ENCODE measurements at places on chromosomes 13 and 19.

GRCh38 chr19:45778010-45778661 lies 4.2 kb downstream of the DMPK start:
- no peak for DNase-seq

DNA sequence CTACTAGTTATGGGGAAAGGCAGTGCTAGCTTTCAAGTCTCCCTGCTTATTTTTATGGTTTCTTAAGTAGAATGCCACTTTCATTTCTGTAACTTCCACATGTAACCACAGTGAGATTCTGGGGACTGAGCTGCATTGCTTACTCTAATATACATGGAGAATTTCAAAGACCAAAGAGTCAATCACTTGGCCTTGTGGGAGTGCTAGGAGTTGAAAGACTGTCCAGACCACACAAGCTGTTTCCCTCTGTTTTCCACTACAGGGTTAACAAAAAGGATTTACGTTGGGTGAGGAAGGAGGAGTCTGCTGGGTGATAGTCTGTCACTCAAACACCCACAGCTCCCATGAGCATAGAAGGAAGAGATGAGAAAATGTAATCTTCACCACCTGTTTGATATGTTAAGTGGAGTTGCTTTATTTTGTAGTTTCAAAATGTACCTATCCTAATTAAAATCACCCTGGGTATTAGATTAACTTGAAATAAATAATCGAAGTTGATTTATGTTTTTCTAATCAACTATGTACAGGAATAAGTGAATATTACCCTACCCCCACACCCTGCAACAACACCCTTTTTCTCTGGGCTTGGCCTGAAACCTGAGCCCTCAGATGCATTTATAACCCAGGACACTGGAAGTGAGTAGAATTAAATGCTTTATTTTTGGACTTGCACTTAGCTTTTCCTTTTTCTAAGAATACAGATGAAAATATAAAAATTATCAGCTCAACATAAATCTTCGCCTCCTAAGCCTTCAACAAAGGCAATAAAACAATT lies 225.8 kb upstream of the SLC10A2 start:
- DNase-seq: peak; percentile 72

DNA sequence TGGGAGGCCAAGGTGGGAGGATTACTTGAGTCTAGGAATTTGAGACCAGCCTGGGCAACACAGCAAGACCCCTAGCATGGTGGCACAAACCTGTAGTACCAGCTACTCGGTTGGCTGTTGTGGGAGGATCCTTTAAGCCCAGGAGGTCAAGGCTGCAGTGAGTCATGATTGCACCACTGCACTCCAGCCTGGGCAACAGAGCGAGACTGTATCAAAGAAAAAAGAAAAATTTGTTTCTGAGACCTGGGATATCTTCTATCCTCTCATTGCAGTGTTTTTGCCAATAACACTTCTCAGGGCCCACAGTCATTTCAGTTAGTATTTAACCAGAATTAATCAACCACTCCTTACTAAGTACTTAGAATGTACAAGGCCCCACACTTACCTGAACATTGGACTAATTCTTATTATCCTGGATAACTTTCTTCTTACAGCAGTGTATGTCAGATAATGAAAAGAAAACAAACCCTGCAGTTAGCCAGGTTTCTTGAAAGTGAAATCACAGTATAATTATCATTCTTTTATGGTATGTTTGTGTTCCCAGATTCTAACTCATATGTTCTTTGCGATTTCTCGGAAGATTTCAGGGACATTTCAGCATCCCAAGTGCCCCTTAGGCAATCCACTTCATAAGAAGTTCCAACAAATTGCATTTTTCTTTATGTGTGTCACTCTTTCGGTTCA lies 75.6 kb upstream of the KLF5 start:
- no peak for DNase-seq

- no peak for DNase-seq
Measured at GRCh38 chr13:98570929-98571372, 6.0 kb downstream of the STK24 start.

DNA sequence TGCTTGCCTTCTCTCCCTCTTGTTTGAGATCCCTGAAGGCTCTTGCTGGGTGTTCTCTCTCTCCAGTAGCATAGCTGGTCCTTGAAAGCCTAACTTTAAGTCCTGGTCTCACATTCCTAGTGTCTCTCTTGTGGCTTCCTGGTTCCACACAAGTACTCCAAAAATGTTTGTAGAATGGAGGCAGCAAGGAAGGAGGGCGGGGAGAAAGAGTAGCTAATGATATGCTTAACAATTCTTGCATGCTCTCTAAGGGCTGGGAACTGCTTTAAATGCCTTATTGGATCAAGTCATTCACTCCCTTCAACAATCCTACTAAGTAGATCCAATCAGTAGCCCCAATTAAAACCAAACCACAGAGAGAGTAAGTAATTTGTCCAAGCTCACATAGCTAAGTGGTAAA lies 357.3 kb downstream of the KLF5 start:
- DNase-seq: peak; percentile 90

DNA sequence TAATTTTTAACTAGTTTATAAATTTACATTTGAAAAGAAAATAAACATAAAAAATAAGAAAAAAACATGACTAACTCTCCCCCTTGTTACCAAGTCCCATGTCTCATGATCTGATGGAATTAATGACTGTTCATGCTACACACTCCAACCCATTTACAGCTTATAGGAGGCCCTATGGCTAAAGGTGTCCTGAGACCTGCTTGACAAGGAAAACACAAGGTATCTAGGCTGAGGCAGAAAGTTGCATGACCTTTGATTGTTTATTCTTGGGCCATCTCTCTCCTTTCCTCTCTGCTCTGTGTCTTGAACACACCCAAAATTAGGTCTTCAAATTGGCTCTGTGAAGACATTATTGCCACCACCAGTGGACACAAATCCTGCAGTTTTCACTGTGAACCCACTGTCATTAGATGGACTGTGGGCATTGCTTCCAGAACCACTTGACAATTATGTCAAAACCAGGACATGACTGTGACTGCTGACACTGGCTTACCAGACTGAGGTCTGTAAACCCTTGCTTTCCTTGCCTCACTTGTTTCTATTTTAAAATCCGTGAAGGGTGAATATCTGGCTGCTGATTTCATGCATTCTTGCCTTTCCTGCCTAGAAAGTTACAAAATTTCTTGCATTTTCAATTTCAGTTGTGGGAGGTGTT lies 386.5 kb upstream of the SPRY2 start:
- no peak for DNase-seq

- DNase-seq: peak; percentile 77
Measured at GRCh38 chr19:45591004-45591637, 6.5 kb upstream of the OPA3 start.

DNA sequence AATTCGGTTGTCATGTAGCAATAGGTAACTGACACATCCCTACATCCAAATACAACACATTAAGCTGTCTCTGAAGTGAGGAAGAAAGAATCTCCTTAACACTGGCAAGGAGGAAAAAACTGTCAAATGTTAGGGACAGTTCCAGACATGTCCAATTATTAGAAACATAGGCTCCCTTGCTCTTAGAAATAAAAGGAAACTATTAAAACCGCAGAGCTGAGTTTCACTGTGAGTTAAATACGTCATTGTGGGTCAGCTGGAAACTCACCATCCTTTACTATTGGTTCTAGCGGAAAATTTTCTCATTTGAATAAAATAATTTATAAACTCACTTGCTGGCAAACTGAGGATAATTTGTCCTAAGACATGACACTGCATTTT lies 40.7 kb downstream of the STARD13 start:
- no peak for DNase-seq

- no peak for DNase-seq
Measured at GRCh38 chr13:30712536-30713532, 22.5 kb upstream of the ALOX5AP start.

GRCh38 chr19:38666663-38667511 lies 19.4 kb downstream of the ACTN4 start:
- DNase-seq: peak; percentile 58

DNA sequence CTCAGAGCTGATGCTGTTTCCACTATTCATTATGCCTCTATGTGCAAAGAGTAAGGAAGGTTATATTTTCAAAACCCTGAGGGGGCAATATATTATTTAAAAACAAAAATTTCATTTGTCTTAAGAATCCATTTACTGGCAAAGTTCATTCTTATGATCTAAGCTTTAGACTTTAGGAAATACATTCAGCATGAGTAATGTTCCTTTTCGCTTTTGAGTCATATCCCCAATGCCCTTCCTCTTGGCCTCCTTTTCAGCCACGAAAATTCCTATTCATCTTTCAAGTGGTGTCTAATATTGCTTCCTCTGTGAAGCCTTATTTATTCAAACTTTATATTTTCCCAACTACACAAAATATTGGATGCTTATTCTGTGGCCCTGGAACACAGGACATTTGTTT lies 1317.0 kb downstream of the PCDH9 start:
- no peak for DNase-seq

DNA sequence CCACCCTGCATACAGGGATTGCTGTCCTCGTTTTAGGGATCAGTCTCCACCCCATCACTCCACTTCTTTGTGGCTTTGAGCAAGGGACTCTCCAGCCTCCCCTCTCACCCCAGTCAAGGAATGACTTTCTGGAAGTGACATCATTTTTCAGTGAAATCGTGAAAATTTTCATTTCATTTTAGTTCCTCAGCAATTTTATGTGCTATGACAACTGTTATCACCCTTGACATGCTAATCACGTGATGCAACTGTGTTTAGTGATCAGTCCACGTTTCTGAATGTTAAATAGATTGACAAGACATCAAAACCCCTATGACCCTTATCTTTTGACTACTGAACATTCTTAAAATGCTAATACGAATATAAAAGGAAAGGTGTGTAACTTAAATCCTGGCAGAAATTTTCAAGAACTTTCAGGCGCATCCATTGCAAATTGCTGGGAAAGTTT lies 8.0 kb downstream of the C19orf81 start:
- no peak for DNase-seq

- DNase-seq: no peak
Measured at GRCh38 chr19:28235606-28236125, 977.3 kb downstream of the UQCRFS1 start.

- DNase-seq: no peak
Measured at GRCh38 chr13:85557691-85558467, 241.3 kb downstream of the SLITRK6 start.

GRCh38 chr13:99909836-99910619 lies 61.5 kb downstream of the ZIC5 start:
- DNase-seq: peak; percentile 87

GRCh38 chr13:110283736-110284517 lies 23.0 kb downstream of the COL4A1 start:
- DNase-seq: no peak

GRCh38 chr13:44079413-44080205 lies 199.9 kb downstream of the LACC1 start:
- DNase-seq: no peak
